ENCODE measurements at places on chromosomes 1 and 21. TPM values are rescaled to one million over a fixed set of nuclear protein-coding genes. Genes with fewer than 3 reads are reported as not detected.
A peak's percentile ranks its signal among the peaks of the same experiment; 100 is the strongest.

ACTL8 gene
- not detected for polyA plus RNA-seq

GRCh38 chr1:73813716-73814115 is 384.3 kb downstream of the LRRIQ3 start:
- DNase-seq = no peak

DNA sequence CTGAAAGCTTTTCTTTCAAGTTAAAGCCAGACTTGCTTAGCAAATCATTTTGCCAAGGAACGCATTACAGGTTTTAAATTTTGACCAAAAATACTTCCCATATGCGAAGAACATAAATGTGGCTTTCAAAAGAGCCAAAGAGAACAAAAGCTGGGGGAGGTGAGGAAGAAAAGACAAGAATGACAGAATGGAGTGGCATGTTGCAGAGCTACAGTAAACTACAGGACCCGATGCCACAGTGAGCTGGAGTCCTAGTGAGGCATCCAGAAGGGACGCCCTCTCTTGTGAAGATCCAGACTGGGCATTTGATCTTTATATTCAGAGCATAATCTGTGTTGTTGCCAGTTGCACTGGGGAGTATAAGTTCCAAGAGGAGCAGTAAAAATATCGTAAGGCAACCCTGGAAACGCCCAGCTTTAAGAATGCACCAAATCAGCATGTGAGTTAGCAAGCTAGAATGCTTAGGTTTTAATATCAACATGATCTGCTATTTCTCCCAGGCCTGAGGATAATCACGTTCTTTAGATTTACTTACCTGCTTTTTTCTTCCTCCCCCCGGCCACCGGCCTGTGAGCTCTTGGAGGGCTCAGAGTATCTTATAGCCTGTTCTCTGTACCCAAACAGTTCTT is 48.4 kb upstream of the HOOK1 start:
- no peak for DNase-seq

- no peak for DNase-seq
Observed at GRCh38 chr1:219124163-219124562, 49.5 kb upstream of the LYPLAL1 start.

- no peak for DNase-seq
Observed at GRCh38 chr1:172818841-172819527, 160.1 kb downstream of the FASLG start.

ERICH3 gene
- 0.47 TPM for polyA plus RNA-seq

- no peak for DNase-seq
Observed at GRCh38 chr1:9115351-9116205, 13.3 kb downstream of the GPR157 start.

LCE1B gene
- not detected for polyA plus RNA-seq

INKA2 gene
- 2.4 TPM for polyA plus RNA-seq

GRCh38 chr1:204659056-204659455 is 26.5 kb downstream of the LRRN2 start:
- no peak for DNase-seq

DNA sequence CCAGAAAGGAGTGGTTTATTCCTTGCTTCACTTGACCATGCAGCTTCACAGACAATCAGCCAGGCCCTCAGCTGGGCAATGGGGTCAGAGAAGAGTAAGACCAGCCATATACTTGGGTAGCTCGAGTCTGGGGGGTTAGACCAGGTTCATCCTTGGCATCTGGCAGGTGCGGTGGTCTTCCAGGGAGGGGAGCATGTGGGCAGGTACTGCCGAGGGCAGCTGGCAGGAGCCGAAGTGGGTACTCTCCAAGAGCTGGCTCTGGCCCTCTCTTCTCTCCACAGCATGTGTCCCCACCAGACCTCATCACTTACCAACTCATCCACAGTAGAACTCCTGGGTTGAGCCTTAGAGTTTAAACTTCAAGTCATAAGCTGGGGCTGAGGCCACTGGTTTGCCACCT is 156.8 kb downstream of the FOXD2 start:
- DNase-seq = no peak

ITGB2 gene
- polyA plus RNA-seq = 12.4 TPM

DNA sequence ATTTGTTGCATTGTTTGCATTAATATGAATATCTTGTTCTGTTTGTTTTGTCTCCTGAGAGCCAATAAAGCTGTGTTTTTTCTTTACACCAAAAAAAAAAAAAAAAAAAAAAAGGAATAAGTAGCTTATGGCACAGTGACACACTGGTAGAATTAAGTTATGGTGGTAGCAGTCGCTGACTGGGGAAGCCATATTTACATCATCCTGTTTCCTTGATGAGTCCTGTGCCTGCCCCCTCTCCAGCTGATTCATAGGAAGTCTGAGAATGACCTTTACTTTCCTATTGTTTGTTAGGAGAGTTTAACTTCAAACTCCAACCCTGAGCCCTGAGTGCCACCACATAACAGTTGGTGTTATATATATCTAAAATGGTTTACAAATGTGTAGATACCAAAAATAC is 62.2 kb downstream of the OBSCN start:
- no peak for DNase-seq

SLC25A34 gene
- 4.5 TPM for polyA plus RNA-seq

NBPF10 gene
- 4.4 TPM for polyA plus RNA-seq

DNA sequence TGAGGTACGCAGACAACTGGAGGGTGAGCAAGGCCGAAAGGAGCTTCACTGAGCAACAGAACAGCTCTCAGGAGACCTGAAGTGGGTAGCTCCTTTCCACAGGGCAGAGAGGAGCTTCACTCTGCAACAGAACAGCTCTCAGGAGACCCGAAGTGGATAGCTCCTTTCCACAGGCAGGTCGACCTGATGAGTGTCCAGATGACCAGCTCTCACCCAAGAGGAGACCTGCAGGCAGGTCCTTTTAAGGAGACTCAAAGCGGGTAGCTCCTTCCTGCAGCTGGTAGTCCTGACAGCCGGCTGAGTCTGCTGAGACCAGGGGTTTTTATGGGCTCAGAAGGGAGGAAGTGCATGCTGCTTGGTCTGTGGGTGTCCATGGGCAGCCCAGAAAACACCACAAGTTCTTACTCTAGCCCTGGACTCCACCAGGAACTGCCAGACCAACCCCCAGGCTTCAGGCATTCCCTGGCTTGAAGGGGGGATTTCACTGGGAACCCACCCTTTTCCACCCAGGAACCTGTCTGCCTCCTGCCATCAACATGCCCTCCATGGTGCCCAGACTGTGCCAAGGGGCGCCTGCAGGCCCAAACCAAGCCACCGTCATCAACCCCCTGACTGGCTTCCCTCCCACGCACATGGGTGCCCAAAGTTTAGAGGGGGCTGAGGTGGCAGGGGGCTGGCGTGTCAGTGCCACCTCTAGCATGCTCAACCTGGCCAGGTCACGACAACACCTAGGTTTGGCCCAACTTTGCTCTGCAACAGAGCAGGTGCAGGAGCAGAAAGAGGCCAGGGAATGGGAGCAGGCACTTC is 43.6 kb downstream of the ZBTB8OS start:
- no peak for DNase-seq

DNA sequence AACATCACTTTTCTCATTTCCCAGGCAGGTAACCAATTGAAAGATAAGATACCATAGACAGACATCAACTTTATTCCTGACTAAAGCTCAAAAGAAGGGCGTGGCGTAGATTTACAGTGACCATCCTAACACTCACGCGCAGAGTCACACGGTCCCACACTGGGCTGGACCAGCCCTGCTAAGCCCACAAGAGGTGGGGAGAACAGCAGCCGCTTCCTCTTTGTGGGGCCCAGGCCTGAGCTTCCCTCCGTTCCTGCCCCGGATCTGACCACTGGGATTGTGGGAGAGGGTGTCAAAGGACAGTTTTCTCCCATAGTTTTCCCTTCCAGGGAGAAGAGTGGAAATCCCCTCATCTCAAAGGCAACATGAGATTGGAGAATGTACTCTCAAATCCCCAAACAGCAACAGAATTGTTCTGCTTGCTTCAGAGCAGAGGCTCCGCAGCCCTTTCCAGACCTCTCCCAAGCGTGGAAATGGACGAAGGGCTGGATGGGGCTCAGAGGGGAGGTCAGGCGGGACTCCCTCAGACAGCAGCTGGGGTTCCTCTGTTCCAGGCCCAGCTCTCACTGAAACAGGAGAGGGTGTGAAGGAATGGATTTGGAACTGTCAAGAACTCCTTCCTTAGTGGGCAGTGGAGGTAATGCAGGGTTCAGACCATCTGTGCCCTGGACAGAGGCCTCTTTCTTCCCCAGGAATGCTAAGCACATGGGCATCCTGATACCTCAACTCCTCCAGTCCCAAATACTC is 33.7 kb downstream of the L1TD1 start:
- no peak for DNase-seq

DNA sequence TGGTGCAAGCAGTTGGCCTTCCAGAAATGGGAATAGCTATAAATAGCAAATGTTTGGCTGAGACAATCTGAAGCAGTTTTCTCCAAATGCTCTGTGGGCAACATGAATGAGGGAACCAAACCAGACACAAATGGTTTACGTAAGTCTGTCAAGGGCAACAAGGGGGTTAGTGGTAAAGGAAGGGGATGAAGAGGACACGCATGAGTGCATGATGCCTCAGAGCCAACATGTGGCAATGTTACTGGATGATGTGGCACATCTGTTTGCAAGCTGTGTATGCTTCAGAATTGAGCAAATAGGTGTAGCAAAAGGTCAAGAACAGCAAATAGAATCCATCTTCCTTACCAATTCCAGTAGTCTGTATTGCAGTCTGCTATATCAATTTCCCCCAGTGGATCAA is 76.3 kb upstream of the LMO4 start:
- no peak for DNase-seq

- no peak for DNase-seq
Observed at GRCh38 chr21:29371464-29371863, 72.7 kb downstream of the BACH1 start.

BGLAP gene
- 1.7 TPM for polyA plus RNA-seq

DNA sequence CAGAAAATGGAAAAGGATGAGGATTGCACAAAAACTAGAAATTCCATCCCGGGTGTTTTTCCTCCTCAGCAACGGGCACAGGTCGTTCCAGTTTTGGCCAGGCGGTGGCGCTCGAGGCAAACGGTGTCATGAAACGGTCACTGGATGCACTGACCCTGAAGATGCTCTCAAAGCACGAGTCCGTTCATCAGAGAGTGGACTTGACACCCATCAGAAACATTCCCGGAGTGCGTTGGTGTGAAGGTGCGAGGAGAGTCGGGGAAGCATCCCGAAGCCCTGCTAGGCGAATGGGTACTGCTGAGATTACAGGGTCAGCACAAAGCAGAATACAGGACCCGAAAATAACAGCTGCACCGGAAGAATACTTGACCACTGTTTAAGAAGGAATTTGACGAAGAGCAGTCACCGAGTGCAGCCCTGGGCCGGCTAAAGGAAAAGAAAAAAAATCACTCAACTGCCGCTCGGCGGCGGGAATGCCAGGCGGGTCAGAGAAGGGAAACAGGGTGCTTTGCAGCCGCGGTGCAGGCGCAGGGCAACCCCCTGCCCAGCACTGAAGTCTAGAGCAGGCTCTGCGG is 71.7 kb upstream of the ETS2 start:
- DNase-seq = peak; percentile 75

CFAP141 gene
- not detected for polyA plus RNA-seq

PRR9 gene
- not detected for polyA plus RNA-seq

- no peak for DNase-seq
Observed at GRCh38 chr1:17207966-17208418, 3.1 kb downstream of the PADI1 start.

LAD1 gene
- 31.3 TPM for polyA plus RNA-seq

DNA sequence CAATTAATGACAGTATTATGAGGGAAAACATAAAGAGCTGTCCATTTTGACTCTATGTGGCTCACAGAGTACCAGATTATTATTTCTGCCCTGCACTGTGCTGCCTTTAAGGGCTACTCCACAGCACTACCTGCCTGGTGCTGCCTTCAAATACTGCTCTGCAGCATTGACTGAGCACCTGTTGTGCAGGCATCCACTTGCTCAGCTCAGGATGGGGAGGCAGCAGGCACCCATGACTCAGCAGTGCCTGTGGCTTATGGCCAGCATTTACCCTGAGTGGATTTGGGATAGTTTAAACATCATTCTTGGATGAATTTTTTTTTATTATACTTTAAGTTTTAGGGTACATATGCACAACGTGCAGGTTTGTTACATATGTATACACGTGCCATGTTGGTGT is 953 bp upstream of the KPRP start:
- no peak for DNase-seq

CXADR gene
- polyA plus RNA-seq = 28.6 TPM

- peak; percentile 63 for DNase-seq
Observed at GRCh38 chr1:25906644-25907300, 553 bp upstream of the STMN1 start.

- no peak for DNase-seq
Observed at GRCh38 chr1:32744071-32744425, 41.5 kb upstream of the SYNC start.

GRCh38 chr1:3139871-3140361 is 70.9 kb downstream of the PRDM16 start:
- DNase-seq = no peak

DNA sequence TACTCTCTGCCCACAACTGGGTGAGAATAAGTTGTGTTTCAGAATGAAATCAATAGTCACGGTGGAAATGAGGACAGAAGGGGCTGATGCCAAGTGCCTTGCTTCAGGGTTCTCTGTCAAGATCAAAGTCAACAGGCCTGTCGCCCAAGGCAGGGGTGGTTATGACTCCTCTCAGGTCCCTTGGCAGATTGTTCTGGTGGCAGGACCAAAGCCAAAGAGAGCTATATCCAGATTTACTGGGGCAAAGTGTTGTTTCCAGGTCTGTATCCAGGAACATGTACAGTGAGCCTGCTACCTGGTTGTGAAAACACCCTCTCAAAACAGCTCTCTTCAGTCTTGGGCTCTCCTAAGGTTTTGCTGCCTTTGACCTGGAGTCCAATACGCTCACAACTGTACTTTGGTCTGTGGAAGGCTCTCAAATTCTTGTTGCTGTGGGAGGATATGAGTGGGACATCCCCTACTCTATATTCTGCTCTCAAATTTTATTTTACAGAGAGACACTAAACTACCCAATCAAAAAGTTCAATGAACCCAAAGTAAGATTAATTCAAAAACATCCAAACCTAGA is 175.1 kb upstream of the ETV3 start:
- no peak for DNase-seq

GRCh38 chr1:9086045-9086444 is 16.6 kb upstream of the SLC2A5 start:
- no peak for DNase-seq

- peak; percentile 33 for DNase-seq
Observed at GRCh38 chr1:7218210-7218832, 433.1 kb downstream of the CAMTA1 start.

DNA sequence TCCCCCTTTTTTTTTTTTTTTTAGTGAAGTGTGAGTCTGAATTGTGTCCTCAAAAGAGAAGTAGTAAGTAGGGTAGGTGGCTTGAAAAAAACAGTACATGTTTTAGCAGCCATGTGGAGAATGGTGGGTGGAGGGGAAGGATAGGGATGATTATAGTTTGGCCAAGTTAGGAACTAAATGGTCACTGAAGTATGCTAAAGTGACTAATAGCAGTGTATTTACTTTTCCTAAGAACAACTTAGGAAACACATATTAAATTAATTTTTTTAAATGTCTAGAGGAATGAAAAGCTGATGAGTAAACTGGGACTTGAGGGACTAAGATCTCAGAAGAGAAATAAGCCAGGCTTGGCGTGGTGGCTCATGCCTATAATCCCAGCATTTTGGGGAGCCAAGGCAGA is 55.5 kb downstream of the PLA2G4A start:
- DNase-seq = no peak

Data from renal pelvis (tissue), 12 donors.